Activated naive CD8-positive, alpha-beta T cell treated with anti-CD3 and anti-CD28 coated beads for 36 hours (primary cell): ENCODE measurements at places on chromosomes 7 and 10. TPM values are rescaled to one million over a fixed set of nuclear protein-coding genes. Genes with fewer than 3 reads are reported as not detected.

GRCh38 chr10:78266741-78267469, 233.2 kb downstream of the RPS24 start:
- no peak overlapping the region for H3K27ac ChIP-seq
- H3K27me3 ChIP-seq, result no peaks in the 10 kb centered on the region
- no peaks in the 10 kb centered on the region for H3K36me3 ChIP-seq
- no peaks in the 10 kb centered on the region for H3K4me1 ChIP-seq

DNA sequence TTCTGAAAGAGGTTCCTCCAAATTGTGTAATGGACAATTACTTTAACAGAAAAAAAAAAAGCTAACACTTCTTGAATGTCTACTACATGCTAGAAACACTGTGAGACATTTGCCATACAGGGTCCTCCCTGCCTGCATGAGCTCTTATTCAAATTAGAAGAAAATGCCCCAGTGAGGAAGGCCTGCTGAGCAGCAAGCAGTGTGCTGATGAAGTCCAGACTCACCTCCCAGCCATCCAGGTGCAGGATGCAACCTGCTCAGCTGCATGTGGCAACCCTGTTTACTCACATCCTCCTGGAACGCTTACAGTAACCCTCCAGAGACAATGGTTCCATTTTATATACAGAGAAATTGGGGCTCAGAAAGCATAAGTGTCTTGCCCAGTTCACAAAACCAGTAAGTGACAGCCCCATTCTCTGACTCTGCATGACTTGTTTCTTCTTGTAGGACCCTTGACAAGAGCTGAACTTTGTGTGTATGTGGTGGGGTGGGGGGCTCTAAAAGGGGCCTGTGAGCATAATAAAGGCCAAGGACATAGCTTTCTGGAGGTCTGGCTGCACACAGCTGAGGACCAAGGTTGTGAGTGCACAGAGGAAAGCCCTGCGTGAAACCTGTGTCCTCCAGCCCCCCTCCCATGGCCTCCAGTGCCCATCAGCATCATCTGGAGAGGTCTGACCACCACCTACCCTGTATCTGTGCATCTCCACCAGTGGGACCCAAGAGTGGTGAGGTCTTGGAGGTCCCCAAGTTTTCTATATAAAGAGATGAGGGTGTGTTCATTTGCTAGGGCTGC, 387.8 kb downstream of the GRID1 start:
- no peak overlapping the region for H3K27ac ChIP-seq
- no peaks in the 10 kb centered on the region for H3K27me3 ChIP-seq
- H3K36me3 ChIP-seq, result no peaks in the 10 kb centered on the region
- no peaks in the 10 kb centered on the region for H3K4me1 ChIP-seq
- DNase-seq, result no peak

GRCh38 chr7:127581716-127582115, 3.7 kb downstream of the GCC1 start:
- no peak overlapping the region for H3K27ac ChIP-seq
- peaks cover 41% of the 10 kb centered on the region for H3K4me1 ChIP-seq
- no peak for DNase-seq

DNA sequence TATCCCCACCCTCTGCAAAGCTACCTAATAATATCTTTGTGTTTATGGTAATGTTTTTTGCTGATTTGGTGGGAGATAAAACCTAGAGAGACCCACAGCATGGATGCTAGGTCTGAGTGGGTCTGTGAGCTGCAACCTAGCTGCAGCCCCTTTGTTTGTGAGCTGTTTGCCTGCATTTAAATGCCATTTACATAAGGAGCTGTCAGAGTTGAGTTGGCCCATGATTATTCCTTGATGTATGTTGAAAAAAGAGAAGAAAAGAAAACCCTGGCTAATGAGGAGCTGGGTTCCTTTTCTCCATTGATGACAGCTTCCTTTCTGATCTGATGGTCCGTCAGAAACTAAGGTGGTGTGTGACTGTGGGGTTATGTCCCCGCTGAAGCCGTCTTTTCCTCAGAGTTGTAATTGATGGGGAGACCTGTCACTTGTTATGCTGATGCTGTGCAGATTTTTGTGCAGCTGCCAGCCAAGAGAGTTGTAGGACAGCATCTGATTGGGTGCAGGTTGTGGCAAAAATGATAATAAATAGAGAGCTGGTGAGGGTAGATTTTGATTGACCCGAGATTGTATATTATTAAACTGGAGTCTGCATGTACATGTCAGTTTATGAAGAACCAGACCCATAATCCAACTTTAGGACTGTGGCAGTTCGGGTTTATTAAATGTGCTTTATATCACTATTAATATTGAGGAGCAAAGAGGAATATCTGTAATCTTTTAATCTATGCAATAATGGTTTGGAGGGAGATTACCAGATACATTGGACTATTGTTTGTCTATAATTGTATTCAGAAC, 219.8 kb downstream of the AUTS2 start:
- no peaks in the 10 kb centered on the region for H3K36me3 ChIP-seq
- no peak overlapping the region for H3K27ac ChIP-seq
- DNase-seq, result no peak
- no peak overlapping the region for H3K4me3 ChIP-seq
- peaks cover 12% of the 10 kb centered on the region for H3K27me3 ChIP-seq

GRCh38 chr10:118698421-118698820, 56.3 kb downstream of the CACUL1 start:
- peaks cover 54% of the 10 kb centered on the region for H3K4me1 ChIP-seq
- H3K27ac ChIP-seq, result peak overlapping the region; percentile 52
- peaks cover 26% of the 10 kb centered on the region for H3K36me3 ChIP-seq
- peak; percentile 75 for DNase-seq
- H3K4me3 ChIP-seq, result peak overlapping the region; percentile 51

GRCh38 chr10:124225467-124226270, 132.3 kb upstream of the CHST15 start:
- H3K36me3 ChIP-seq, result peaks cover 6% of the 10 kb centered on the region
- peaks cover 6% of the 10 kb centered on the region for H3K4me1 ChIP-seq
- H3K27ac ChIP-seq, result peak overlapping the region; percentile 83
- DNase-seq, result peak; percentile 57
- peaks cover 3% of the 10 kb centered on the region for H3K27me3 ChIP-seq

- no peak overlapping the region for H3K4me3 ChIP-seq
- H3K4me1 ChIP-seq, result no peaks in the 10 kb centered on the region
- no peaks in the 10 kb centered on the region for H3K36me3 ChIP-seq
- H3K27ac ChIP-seq, result no peak overlapping the region
Measured at GRCh38 chr10:133219782-133220181, 10.2 kb upstream of the UTF1 start.

- H3K27me3 ChIP-seq, result peaks cover 24% of the 10 kb centered on the region
- peaks cover 3% of the 10 kb centered on the region for H3K4me1 ChIP-seq
- no peak for DNase-seq
- no peak overlapping the region for H3K27ac ChIP-seq
Measured at GRCh38 chr7:74479961-74480829, 26.5 kb downstream of the GTF2IRD1 start.

GRCh38 chr7:133830081-133830480, 297.1 kb upstream of the LRGUK start:
- no peak overlapping the region for H3K27ac ChIP-seq
- H3K36me3 ChIP-seq, result peaks cover 33% of the 10 kb centered on the region
- H3K4me1 ChIP-seq, result no peaks in the 10 kb centered on the region

- H3K36me3 ChIP-seq, result no peaks in the 10 kb centered on the region
- no peaks in the 10 kb centered on the region for H3K4me1 ChIP-seq
- H3K27me3 ChIP-seq, result peaks cover 4% of the 10 kb centered on the region
- no peak for DNase-seq
- H3K27ac ChIP-seq, result no peak overlapping the region
- H3K4me3 ChIP-seq, result no peak overlapping the region
Measured at GRCh38 chr7:111801277-111801676, 239.0 kb upstream of the IMMP2L start.

GRCh38 chr7:44218418-44219201, 17.8 kb downstream of the YKT6 start:
- no peak overlapping the region for H3K4me3 ChIP-seq
- no peak overlapping the region for H3K27ac ChIP-seq
- no peaks in the 10 kb centered on the region for H3K4me1 ChIP-seq

DNA sequence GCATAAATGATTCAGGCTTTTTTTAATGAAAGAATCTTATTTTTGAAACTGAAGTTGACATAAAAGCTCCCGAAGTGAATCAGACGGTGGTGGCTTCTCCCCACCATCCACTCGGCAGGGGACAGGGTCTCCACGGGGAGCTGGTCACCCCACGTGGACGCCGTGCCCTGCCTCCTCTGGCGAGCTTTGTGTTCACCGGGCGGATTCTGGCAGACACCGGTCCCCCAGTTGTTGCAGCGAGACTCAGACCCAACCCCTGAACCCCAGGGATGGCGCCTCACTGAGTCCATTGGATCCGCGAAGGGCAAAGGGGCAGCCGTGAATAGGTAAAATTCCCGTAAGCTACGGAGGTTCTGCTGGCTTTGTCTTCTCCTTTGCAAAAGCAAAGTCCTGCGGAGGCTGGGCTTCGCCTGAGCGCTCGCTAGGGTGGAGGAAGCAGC, 38.4 kb downstream of the PTPRN2 start:
- H3K36me3 ChIP-seq, result no peaks in the 10 kb centered on the region
- H3K27me3 ChIP-seq, result no peaks in the 10 kb centered on the region
- no peak overlapping the region for H3K27ac ChIP-seq
- no peak for DNase-seq

DNA sequence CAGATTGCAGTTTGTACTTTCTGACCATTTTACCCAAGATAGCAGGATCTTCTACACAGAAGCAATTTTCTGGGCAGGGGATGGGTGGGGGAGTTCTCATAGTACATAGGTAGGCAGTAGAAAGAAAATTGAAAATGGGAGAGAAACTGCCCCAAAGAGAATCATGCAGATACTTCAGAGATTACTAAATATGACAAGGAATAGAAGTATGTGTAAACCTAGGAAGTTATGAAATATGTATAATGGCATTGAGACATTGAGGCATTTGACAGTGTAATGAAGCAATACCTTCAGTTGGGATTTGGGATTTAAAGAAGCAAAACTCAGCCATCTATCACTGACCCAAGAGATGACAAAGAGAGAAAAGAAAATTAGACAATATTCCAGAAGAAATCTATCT, 233.0 kb downstream of the PTN start:
- DNase-seq, result no peak
- H3K4me3 ChIP-seq, result no peak overlapping the region
- H3K4me1 ChIP-seq, result no peaks in the 10 kb centered on the region
- no peak overlapping the region for H3K27ac ChIP-seq
- no peaks in the 10 kb centered on the region for H3K27me3 ChIP-seq

- H3K27ac ChIP-seq, result no peak overlapping the region
- H3K4me3 ChIP-seq, result no peak overlapping the region
- no peaks in the 10 kb centered on the region for H3K4me1 ChIP-seq
- peaks cover 2% of the 10 kb centered on the region for H3K36me3 ChIP-seq
- DNase-seq, result no peak
- no peaks in the 10 kb centered on the region for H3K27me3 ChIP-seq
Measured at GRCh38 chr10:92124020-92124419, 166.9 kb downstream of the CPEB3 start.

DNA sequence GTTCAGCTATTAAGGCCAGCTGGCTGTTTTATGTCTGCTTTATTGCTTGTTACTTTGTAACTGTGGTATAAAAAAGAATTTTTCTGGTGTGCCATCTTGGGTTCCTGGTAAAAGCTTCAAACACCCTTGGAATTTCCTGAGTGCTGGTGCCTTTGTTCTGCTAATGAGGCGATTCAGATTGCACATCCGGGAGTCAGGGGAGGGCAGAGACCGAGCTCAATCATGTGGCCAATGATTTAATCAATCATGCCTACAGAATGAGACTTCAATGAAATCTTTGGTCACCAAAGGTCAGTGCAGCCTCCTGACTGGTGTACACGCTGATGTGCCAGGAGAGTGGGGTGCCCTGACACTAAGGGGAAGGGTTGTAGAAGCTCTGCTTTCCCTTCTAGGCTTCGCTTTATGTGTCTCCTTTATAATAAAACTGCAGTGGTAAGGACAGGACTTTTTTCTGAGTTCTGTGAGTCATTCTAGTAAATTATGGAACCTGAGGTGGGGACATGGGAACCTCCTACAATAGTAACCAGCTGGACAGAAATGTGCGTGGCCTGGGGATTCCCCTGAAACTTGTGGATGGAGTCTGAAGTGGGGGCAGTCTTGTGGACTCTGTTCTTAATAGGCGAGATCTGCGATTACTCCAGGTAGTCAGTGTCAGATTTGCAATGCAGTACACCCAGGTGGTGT, 69.4 kb upstream of the OGDHL start:
- DNase-seq, result no peak
- no peak overlapping the region for H3K27ac ChIP-seq
- H3K4me3 ChIP-seq, result no peak overlapping the region
- H3K4me1 ChIP-seq, result peaks cover 11% of the 10 kb centered on the region
- no peaks in the 10 kb centered on the region for H3K27me3 ChIP-seq
- H3K36me3 ChIP-seq, result peaks cover 27% of the 10 kb centered on the region

- no peak overlapping the region for H3K27ac ChIP-seq
- DNase-seq, result no peak
- H3K4me3 ChIP-seq, result no peak overlapping the region
Measured at GRCh38 chr10:122669045-122669444, 30.6 kb downstream of the C10orf120 start.

- H3K27ac ChIP-seq, result no peak overlapping the region
- no peak overlapping the region for H3K4me3 ChIP-seq
- no peak for DNase-seq
- peaks cover 72% of the 10 kb centered on the region for H3K36me3 ChIP-seq
- no peaks in the 10 kb centered on the region for H3K27me3 ChIP-seq
- H3K4me1 ChIP-seq, result peaks cover 5% of the 10 kb centered on the region
Measured at GRCh38 chr10:16717622-16718395, 99.4 kb downstream of the RSU1 start.

DNA sequence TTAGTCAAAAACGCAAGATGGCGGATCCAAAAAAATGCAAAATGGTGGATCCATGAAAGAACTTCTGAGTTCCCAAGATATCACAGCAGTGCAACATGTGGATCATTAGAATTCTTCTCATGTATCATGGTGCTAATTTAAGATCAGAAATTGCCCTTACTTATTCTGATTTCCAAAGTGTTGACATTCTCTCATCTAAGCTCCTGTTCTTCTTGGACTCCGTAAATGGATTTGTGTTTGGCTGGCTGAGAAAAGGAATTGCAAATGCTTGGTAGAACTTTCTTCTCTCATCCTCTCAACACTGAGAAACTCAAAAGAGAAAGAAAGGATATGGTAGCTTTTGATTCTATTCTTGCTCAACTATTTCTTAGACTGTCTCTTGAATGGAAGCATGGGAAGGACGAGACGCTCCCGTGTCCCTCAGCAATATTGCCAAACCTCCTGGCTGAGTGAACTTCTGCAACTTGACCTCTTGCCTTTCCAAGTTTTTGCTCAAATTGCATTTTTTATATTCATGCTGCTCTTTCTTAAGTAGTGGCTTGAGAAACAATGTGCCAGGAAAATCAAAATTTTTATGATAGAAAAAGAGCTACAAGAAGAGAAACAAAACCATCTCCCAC, 44.7 kb downstream of the FRMD4A start:
- H3K27ac ChIP-seq, result no peak overlapping the region
- H3K27me3 ChIP-seq, result peaks cover 21% of the 10 kb centered on the region
- H3K36me3 ChIP-seq, result no peaks in the 10 kb centered on the region

- H3K27me3 ChIP-seq, result peaks cover 9% of the 10 kb centered on the region
- no peaks in the 10 kb centered on the region for H3K4me1 ChIP-seq
- no peak overlapping the region for H3K27ac ChIP-seq
- H3K36me3 ChIP-seq, result no peaks in the 10 kb centered on the region
Measured at GRCh38 chr10:10967029-10967428, 50.6 kb upstream of the CELF2 start.

Gene SHTN1
- total RNA-seq, result 0.08 TPM

Gene CPN1
- not detected for total RNA-seq

Gene PPP1R9A
- total RNA-seq, result 0.16 TPM

Gene GIMAP2
- total RNA-seq, result 40.7 TPM

Gene TUBAL3
- total RNA-seq, result not detected

Gene SEMA3A
- total RNA-seq, result 1.9 TPM

Gene PKD2L1
- not detected for total RNA-seq

Gene SUFU
- total RNA-seq, result 5.7 TPM

Gene SEMA3E
- total RNA-seq, result not detected
